ENCODE measurements at places on chromosomes 1 and 21.

DNA sequence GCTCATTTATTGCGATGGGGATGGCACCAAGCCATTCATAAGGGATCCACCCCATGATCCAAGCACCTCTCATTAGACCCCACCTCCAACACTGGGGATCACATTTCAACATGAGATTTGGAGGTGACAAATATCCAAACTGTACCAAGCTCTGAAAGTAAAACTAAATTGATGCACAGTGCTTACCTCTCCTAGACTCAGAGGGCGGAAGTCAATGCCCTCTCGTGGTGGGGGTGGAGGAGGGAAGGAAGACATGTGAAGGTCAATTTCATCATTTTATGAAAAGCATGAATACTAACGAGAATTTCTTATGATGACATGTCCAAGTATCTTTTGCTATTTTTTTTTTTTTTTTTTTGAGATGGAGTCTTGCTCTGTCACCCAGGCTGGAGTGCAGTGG, 120.0 kb downstream of the PGBD5 start:
- no peak for DNase-seq

- no peak for DNase-seq
These were observed 88.6 kb downstream of the ADAMTS1 start for GRCh38 chr21:26756491-26757159.

- no peak for DNase-seq
These were observed 5.7 kb upstream of the SVBP start for GRCh38 chr1:42822800-42823392.

- no peak for DNase-seq
These were observed 2.1 kb downstream of the KCNN3 start for GRCh38 chr1:154867841-154868605.

DNA sequence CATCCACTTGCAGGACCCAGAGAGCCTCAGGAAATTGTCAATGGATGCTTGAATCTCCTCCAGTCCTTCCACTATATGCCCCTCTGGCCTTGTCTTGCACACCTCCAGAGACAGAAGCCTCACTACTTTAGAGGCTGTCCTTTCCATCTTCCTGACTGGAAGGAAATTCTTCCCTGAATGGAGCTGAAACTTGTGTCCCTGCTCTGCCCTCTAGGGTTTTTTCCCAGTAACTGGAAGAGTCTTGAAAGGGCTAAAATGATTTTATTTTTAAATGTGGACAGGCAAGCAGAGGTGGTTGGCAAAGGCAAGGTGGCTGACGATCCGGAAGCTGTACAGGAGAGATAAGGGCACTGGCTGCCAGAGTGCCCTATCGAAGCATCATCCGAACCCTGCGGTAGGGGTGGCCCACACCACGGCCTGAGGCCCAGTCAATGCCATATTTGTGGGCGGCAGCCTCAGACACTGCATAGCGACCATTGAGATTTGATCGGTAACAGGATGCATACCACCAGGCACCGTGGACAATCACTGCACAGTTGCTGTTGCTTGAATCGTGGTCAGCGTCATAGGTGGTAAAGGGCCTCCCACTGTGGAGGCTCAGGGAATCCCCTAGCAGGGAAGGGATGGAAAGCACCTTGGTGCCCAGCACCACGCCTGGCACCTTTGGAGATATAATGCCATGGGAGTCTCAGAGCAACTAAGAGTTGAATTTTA, 2.3 kb upstream of the MAP3K6 start:
- no peak for DNase-seq
